B cell (primary cell): ENCODE measurements at places on chromosomes 6 and 20. TPM values are rescaled to one million over a fixed set of nuclear protein-coding genes. Genes with fewer than 3 reads are reported as not detected.

GRCh38 chr6:138999949-139000725 lies 12.1 kb upstream of the REPS1 start:
- no peaks in the 10 kb centered on the region for H3K27me3 ChIP-seq
- no peak overlapping the region for H3K4me3 ChIP-seq
- no peak for DNase-seq
- no peaks in the 10 kb centered on the region for H3K4me1 ChIP-seq

DNA sequence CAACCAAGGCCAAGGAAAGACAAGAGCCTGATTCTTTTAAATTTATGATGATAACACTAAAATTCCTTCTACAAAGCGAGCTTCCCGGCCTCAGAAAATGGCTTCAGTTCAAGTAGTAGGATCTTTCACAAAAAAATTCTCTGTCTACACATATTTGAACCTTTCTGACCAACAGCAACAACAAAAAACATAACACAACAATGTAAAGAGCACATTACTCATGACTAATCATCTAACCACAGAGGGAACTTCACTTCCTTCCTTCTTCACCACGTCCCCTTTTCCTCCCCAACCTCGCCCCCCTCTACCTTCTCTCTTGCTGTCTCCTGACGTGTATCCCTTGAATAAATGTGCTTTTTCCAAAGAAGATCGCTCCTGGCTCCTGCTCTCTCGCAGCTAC lies 228.2 kb downstream of the MYLK4 start:
- no peaks in the 10 kb centered on the region for H3K36me3 ChIP-seq
- H3K4me3 ChIP-seq = no peak overlapping the region
- H3K4me1 ChIP-seq = no peaks in the 10 kb centered on the region
- peaks cover 10% of the 10 kb centered on the region for H3K27me3 ChIP-seq
- H3K27ac ChIP-seq = no peak overlapping the region
- DNase-seq = no peak

- no peak overlapping the region for H3K27ac ChIP-seq
- no peaks in the 10 kb centered on the region for H3K27me3 ChIP-seq
- H3K4me1 ChIP-seq = no peaks in the 10 kb centered on the region
- DNase-seq = peak; percentile 16
- H3K4me3 ChIP-seq = no peak overlapping the region
- H3K36me3 ChIP-seq = peaks cover 70% of the 10 kb centered on the region
Observed at GRCh38 chr20:64011366-64011779, 24.6 kb upstream of the C20orf204 start.

DNA sequence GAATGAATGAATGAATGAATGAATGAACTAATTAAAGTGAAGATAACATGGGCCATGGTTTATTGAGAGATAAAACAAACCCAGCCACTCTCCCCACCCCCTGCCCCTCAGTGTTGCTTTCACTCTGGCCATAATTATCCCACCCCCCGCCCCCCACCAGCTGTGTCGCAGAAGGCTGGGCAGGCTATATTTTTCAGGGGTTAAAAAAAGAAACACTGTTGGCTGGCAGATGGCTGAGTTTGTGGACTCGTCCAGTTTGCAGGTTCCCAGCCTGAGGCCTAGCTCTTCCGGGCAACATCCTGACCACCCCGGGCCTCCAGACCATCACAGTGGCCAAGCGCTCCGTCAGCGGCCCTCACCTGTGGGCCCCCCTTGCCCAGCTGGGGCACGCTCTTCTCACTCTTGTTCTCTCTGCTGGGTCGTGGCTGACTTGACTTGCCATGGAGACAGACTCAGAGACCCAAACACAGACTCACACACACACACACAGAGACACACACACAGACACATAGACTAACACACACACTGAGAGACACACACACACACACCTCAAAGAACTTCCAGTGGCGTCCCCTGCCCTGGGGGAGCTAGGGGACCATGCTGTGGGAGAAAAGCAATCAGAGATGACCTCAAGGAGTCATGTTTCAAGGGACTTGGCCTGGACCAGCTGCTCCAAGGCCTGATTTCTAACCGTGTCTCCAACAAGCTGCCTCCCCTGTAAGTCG lies 2.2 kb upstream of the GRM4 start:
- no peak overlapping the region for H3K27ac ChIP-seq
- no peaks in the 10 kb centered on the region for H3K36me3 ChIP-seq
- H3K4me3 ChIP-seq = no peak overlapping the region
- peaks cover 27% of the 10 kb centered on the region for H3K4me1 ChIP-seq
- no peak for DNase-seq

GRCh38 chr20:56630086-56630493 lies 984 bp downstream of the TFAP2C start:
- no peak for DNase-seq
- no peak overlapping the region for H3K4me3 ChIP-seq
- H3K36me3 ChIP-seq = no peaks in the 10 kb centered on the region
- no peak overlapping the region for H3K27ac ChIP-seq

- no peak overlapping the region for H3K27ac ChIP-seq
- no peak overlapping the region for H3K4me3 ChIP-seq
- no peaks in the 10 kb centered on the region for H3K27me3 ChIP-seq
- H3K36me3 ChIP-seq = no peaks in the 10 kb centered on the region
Observed at GRCh38 chr20:55684578-55684977, 320.7 kb downstream of the CBLN4 start.

DNA sequence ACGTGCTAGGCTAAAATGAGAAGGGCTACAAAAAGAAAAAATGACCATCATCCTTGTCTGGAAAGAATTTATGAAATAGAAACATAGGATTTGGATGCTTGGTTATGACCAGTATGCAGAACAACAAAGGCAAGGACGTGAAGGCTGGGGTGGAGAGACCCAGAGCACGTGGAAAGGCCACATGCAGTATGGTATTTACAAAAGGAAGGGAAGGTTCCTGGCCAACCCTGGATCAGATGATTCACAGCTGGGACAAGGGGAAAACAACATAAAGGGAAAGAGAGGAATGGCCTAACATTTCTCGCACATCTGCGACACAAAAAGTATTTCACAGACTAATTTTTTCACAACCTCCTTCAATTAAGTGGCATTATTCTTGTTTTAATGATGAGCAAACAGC lies 8.2 kb downstream of the STX7 start:
- no peak for DNase-seq
- no peak overlapping the region for H3K4me3 ChIP-seq
- peaks cover 74% of the 10 kb centered on the region for H3K36me3 ChIP-seq

DNA sequence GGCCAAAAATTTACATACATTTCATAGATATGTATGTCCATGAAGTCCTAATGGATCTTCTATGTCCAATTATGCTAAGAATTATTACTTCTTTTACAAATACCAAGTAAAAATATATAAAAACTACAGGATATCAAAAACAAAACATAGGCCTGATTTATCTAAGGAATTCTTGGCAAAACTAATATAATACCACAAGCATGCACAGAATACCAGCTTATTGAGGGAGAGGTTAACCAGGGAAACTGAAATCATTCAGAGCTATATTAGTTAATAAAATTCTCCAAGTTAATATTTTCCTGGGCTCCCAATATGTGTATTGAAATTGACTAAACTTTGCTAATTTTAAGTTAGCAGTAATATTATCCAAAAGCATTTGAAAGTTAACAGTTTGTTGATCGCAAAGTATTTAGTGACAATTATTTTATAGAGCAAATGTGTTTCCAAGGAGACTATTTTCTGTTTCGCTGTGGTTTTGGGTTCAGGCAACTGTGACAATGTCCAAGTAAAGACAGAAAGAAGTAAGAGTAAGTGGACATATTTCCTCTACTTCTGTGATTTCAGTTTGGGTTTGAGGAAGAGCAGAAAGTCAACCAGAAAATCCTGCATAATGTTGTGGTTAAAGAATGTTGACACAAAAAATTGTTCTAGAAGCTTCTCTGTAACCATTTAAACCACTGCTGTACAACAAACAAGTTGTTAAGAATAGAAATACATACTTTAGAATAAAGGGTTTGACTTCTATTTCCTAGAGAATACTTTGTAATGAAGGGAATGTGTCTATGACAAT lies 167.4 kb downstream of the COL21A1 start:
- no peaks in the 10 kb centered on the region for H3K27me3 ChIP-seq
- H3K27ac ChIP-seq = no peak overlapping the region
- H3K4me3 ChIP-seq = no peak overlapping the region
- no peaks in the 10 kb centered on the region for H3K4me1 ChIP-seq
- DNase-seq = no peak

- no peaks in the 10 kb centered on the region for H3K4me1 ChIP-seq
- no peaks in the 10 kb centered on the region for H3K36me3 ChIP-seq
- H3K27me3 ChIP-seq = no peaks in the 10 kb centered on the region
- H3K4me3 ChIP-seq = no peak overlapping the region
Observed at GRCh38 chr6:4853782-4854511, 77.7 kb downstream of the CDYL start.

DNA sequence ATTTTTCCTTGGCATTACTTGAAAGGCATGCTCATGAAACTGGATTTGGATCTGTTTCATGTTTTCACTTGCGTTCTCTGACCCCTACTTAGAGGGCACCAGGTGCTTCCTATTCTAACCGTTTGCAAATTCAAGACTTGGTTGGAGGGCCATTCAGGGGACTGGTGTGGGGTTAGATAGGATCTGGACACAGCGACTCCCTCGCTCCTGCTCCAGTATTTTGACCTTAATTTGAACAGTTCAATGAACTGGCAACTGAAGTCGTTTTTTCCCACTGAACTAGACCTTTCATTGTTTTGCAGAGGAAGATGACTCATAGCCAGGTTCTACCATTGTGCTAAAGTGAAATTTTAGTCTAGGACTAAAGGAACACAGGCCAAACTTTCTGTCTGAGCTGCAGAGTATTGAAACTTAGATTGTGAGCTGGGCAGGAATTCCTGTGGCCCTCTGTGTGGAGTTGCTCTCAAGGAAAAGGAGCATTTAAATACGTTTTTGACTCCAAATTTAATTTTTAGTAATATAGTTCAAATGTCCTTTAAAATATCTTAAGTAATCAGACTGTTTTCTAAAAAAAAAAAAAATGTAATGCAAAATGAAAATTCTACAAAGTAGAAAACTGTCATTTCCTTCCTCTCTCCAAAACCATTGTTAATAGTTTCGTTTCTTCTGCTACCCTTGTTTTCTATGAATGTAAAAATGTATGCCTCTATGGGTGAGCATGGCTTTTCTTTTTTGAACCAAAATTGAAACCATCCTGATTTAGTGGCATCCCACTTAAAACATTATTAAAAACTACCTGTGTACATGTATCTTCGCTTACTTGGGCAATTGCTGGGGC lies 64.8 kb downstream of the UTRN start:
- H3K27me3 ChIP-seq = no peaks in the 10 kb centered on the region
- H3K36me3 ChIP-seq = peaks cover 6% of the 10 kb centered on the region
- H3K4me1 ChIP-seq = peaks cover 85% of the 10 kb centered on the region
- peak; percentile 56 for DNase-seq
- peak overlapping the region; percentile 9 for H3K4me3 ChIP-seq
- peak overlapping the region; percentile 79 for H3K27ac ChIP-seq

- DNase-seq = no peak
- H3K27me3 ChIP-seq = no peaks in the 10 kb centered on the region
- peaks cover 14% of the 10 kb centered on the region for H3K4me1 ChIP-seq
- peak overlapping the region; percentile 56 for H3K27ac ChIP-seq
Observed at GRCh38 chr20:36523341-36523740, 18.0 kb upstream of the MYL9 start.

- no peak overlapping the region for H3K4me3 ChIP-seq
- DNase-seq = no peak
- H3K27me3 ChIP-seq = no peaks in the 10 kb centered on the region
- no peaks in the 10 kb centered on the region for H3K36me3 ChIP-seq
- peaks cover 7% of the 10 kb centered on the region for H3K4me1 ChIP-seq
Observed at GRCh38 chr6:36245572-36246061, 24.2 kb upstream of the PNPLA1 start.

DNA sequence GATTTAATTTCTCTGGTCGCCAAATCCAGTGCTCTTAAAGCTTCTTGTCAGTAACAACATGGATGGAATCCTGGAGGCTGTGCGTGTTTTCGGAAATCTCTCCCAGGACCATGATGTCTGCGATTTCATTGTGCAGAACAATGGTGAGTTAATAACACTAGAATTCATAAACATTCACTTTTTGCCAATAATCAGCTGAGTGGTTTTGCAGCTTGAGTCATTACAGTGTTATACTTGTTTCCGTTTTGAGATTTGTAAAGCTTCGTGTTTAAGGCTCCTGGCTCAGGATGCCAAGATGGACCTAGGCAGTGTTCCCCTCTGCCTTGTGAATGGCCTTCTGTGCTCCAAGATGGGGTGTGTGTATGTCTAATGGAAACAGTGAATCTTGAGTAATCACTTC lies 113.8 kb downstream of the ARMC2 start:
- no peaks in the 10 kb centered on the region for H3K27me3 ChIP-seq
- H3K27ac ChIP-seq = no peak overlapping the region
- H3K4me1 ChIP-seq = peaks cover 13% of the 10 kb centered on the region
- H3K36me3 ChIP-seq = no peaks in the 10 kb centered on the region
- H3K4me3 ChIP-seq = no peak overlapping the region
- DNase-seq = no peak

GRCh38 chr6:34955442-34955841 lies 66.4 kb downstream of the ANKS1A start:
- H3K36me3 ChIP-seq = peaks cover 3% of the 10 kb centered on the region
- peak; percentile 11 for DNase-seq
- no peak overlapping the region for H3K27ac ChIP-seq
- no peaks in the 10 kb centered on the region for H3K27me3 ChIP-seq
- H3K4me3 ChIP-seq = no peak overlapping the region

DNA sequence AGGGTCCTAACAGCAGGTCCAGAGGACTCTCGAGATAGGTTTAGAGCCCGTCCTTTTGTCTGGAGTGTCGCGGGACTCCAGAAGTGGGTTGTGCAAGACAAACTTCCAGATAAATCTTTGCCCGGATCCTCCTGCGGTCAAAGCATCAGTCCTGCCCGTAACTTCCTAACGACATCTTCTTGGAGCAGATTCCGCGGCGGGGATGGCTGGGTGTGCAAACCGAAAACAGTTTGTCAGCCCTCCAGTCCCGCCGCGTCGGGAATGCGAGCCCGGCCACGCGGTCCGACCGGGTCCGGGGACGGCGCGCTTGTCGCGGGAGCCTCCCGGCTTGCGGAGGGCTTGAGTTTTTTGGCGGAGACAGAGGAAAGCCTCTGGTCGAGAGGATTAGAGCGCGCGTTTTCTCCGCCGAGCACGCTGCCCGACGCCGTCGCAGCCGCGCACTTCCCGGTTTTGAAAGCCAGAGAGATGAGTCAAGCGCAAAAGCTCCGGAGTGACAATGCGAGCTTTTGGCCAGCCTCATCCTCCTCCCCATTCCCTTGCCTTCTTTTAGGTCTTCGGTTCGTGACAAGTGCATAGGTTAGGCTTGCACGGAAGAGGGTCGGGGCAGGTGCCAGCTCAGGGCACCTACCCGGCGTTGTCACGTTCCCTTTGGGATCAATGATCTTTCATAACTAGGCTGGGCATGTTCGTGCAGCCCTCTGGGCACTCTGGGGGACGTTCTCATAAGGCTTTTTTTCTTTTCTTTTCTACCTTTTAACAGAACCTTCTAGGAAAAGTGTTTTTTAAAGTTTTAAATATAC lies 91.3 kb upstream of the PRDM1 start:
- H3K27me3 ChIP-seq = peaks cover 34% of the 10 kb centered on the region
- peak; percentile 79 for DNase-seq
- H3K27ac ChIP-seq = peak overlapping the region; percentile 31

GRCh38 chr6:111766201-111766857 lies 106.9 kb downstream of the FYN start:
- peaks cover 52% of the 10 kb centered on the region for H3K4me1 ChIP-seq
- no peak overlapping the region for H3K27ac ChIP-seq
- H3K27me3 ChIP-seq = no peaks in the 10 kb centered on the region
- H3K4me3 ChIP-seq = no peak overlapping the region

DYNLT2 gene
- 6.9 and 7.2 TPM in 2 replicates for total RNA-seq

MUC21 gene
- not detected in 2 replicates for total RNA-seq

LY6G6F gene
- total RNA-seq = not detected in 2 replicates

PSMB9 gene
- total RNA-seq = 174 and 181 TPM in 2 replicates

TBXT gene
- not detected in 2 replicates for total RNA-seq

MYLK4 gene
- total RNA-seq = 1.1 and 1.2 TPM in 2 replicates

TINAG gene
- not detected in 2 replicates for total RNA-seq
